ENCODE measurements at places on chromosomes 6 and 20. TPM values are rescaled to one million over a fixed set of nuclear protein-coding genes. Genes with fewer than 3 reads are reported as not detected.

DNA sequence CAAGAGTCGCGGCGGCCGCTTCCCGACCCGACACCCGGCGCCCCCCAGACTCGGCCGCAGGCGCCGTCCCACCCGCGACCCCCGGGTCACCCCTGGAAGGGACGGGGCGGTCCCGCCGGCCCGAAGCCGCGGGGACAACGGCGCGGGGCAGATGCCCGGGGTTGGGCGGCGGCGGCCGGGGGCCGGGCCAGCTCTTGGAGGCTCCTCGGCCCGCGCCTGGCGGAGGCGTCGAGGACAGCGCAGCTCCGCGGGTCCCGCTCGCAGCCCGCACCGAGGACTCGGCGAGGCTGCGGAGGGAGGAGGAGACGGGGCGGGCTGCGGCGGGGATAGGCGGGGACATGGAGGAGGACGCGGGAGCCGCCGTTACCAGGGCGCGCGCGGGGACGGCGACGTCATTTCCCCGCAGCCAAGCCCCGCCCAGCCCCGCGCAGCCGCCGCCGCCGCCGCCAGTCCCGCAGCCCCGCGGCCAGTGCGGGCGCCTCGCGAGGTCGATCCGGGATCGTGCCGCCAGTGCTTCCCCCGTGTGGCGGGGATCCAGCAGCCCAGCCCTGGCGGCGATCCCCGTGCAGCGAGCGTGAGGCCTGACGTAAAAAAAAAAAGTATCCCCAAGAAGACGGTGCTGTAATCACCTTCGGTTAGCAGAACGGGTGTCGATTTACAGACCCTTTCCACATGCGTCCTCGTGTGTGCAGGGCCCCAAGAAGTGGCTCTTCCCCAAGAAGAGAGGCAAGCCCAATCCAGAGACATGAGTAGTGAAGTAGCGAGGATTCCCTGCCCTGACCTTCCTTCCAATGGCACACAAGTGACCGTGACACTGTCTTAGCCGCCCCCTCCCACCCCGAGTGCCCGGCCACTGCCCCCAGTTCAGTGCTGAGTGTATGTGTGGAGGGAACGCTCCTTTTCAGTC is at the start of gene FAM184A:
Gene FAM184A (minus strand): TSS at position 289 of the 907 bp plus-strand sequence. CDS start 365 bp downstream, outside the sequence.
- peak; percentile 42 for DNase-seq

DNA sequence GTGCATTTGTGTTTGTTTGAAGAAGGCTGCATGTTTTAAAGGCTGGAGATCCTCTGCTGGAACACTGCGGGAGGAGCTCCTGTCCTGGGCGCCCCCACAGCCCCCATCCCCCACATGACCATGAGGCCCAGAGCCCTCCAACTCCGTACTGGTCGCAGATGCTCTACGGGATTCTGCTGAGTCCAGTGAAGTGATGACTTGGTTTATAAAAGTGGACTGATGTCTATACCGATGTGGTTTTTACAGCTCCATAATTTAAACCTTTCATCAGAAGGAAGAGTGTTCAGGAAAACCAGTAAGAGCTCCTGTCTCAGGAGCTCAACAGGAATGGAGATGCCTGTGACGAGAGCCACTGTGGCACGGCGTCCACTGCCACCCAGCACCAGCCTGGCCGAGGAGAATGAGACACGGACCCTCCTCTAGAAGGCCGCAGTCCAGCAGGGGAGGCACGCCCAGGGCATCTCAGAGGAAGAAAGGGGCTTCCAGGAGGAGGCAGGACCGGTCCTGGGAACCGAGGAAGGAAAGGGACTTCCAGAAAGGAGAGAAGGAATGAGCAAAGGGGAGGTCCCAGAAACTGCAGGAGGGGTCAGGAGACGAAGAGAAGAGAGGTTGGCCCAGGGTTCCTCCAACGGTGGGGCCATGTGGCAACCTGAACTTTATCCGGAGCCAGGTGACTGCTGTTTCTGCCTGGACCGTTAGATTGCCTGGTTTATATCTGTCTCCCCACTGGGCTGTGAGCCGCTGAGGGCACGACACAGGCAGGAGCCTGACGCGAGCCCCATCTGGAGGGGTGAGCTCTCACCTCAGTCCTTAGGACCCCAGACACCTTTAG is 26.9 kb downstream of the BFSP1 start:
- DNase-seq, result peak; percentile 10

RNF39 gene
- not detected for total RNA-seq

DNA sequence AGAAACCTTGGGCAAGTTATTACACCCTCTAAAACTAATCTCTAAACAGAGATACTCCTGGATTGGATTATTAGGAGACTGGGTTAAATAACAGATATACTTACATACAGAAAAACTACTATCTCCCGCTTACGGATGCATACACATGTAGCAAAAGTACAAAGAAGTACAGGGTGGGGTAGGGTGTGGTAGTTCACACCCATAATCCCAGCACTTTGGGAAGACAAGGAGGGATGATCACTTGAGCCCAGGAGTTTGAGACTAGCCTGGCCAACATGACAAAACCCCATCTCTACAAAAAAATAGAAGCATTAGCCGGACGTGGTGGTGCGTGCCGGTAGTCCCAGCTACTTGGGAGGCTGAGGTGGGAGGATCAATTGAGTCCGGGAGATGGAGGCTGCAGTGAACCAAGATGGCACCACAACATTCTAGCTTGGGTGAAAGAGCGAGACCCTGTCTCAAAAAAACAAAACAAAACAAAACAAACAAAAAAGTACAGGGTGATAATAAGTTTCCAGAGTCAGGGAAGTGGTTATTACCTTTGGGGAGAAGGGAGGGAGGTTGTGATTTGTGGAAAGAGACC is 8.1 kb downstream of the PIM1 start:
- DNase-seq, result no peak

DNA sequence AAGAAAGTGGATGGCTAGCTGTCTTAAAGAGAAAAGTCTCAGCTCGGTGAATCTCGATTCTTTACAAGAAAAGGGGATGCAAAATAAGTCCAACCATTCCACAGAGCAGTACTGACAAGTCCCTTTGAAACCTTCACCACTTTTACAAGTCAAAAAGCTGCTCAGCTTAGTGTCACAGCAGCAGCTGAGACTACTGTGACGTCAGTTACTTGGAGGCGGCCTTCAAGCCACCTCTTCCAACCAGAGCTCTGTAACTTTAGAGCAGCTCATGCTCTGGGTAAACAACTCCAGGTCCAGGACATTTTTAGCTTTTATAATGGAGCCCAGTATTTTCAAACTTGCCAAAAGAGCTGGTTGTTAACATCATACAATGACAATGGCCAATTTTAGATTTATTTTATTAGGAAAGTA is at the start of gene KIAA0408:
Gene KIAA0408 (minus strand): TSS at position 159 of the 411 bp plus-strand sequence. CDS start 5,408 bp downstream, outside the sequence.
- peak; percentile 77 for DNase-seq

DNA sequence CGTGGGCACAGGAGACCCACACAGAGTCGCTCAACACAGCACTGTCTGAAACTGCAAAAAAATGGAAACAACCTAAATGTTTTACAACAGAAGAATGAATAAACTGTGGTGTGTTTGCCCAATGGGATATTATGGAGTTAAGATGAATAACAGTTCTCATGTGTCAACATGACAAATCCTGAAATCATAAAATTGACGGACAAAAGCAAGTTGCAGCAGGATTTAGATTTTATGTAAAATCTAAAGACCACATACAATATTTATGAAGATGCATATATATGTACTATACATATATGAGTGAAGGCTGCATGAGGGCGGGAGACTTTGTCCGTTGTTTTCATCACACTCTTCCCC is 79.7 kb downstream of the GRM4 start:
- no peak for DNase-seq

DNA sequence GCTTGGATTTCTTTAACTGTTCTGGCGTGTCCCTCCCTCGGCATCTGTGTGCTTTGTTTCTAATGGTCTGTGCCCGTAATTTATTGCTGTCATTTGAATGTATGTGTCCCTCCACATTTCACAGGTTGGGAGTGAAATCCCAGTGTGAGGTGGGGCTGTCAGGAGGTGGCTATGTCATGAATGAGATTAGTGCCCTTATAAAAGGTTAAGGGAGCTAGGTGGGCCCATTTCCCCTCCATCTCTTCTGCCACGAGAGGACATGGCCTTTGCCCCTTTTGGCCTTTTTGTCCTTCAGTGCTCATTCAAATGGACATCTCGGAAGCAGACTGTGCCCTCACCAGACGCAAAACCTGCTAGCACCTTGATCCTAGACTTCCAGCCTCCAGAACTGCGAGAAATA is 96.3 kb downstream of the LAMP5 start:
- no peak for DNase-seq

- peak; percentile 55 for DNase-seq
Observed at GRCh38 chr6:5214570-5215052, 46.1 kb downstream of the LYRM4 start.

GRCh38 chr20:33685328-33686099 is 671 bp downstream of the E2F1 start:
- DNase-seq, result no peak

DNA sequence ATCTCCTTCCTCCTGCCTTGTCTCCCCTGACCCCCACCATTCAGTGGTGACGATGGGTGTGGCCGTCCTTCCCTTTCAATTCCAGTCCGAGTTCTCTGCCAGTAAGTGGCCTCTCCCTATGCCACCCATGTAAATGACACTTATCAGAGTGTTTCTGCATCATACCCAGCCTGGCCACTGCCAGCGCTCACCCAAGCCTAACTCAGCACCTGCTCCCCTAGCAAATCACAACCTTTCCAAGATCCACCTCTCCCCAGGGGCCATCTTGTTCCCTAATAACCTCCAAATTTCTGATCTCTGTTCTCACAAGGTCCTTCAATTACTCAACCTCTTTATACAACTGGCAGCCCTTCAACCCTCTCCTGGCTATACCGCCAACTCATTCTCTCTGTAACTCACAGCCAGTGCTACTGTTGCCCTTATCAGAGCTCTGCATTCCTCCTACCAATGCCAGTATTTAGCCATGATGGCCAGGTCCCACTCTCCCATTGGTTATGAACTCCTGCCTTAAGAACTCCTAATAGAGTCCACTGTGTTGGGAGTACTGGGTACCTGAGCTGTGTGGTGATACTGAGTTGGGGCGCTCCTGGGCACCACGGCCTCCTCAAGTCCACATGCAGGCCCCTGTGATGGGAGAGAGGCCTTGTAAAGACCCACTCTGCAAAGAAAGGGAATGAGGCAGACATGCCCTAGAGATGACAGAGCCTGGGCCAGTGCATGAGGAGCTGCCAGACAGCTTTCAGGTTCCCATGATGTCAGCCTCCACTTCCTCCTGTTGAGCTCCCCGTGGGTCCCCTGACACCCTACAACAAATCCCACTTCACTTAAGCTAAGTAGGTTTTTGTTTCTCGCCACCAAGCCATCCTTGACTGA is 187.4 kb upstream of the RREB1 start:
- DNase-seq, result no peak

- peak; percentile 78 for DNase-seq
Observed at GRCh38 chr6:26309731-26310142, 55.3 kb upstream of the BTN3A2 start.

SLC22A2 gene
- total RNA-seq, result not detected

GRM1 gene
- under 0.01 TPM for total RNA-seq

- no peak for DNase-seq
Observed at GRCh38 chr6:132234356-132234755, 166.9 kb downstream of the MOXD1 start.

DNA sequence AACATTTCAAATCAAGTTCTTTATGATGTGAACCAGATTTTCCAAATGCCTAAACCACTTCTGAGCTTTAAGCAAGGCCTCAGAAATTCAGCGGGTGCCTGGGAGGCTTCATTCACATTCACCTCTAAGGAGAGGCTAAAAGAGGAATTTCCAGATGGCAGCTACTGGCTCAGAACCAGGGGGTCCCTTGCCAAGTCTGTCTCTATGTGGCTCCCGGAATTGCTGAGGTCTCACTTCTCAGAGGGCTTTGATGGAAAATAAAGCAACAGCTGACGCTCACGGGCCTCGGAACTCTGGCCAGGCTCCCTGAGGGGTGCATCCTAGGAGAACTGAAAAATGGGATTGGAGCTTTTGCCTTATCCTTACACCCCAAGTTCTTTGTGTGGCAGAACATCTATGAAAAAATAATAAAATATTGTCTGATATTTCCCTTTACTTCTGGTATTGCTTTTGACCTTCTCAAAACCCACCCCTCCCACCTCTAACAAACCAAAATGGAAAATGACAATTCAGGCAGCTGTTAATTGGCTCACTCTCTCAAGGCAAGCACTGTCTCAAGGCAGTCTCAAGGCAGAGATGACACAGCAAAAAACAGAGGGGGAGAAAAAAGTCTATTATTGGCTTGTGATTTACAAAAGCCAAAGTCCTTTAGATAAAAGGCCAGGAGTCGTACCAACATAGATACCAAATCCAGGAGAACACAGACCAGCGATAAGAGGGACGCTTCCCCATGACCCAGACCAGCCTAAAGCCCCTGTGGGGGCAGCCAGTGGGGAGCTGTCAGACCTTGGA is 21.8 kb upstream of the LRRN4 start:
- DNase-seq, result peak; percentile 44

DNA sequence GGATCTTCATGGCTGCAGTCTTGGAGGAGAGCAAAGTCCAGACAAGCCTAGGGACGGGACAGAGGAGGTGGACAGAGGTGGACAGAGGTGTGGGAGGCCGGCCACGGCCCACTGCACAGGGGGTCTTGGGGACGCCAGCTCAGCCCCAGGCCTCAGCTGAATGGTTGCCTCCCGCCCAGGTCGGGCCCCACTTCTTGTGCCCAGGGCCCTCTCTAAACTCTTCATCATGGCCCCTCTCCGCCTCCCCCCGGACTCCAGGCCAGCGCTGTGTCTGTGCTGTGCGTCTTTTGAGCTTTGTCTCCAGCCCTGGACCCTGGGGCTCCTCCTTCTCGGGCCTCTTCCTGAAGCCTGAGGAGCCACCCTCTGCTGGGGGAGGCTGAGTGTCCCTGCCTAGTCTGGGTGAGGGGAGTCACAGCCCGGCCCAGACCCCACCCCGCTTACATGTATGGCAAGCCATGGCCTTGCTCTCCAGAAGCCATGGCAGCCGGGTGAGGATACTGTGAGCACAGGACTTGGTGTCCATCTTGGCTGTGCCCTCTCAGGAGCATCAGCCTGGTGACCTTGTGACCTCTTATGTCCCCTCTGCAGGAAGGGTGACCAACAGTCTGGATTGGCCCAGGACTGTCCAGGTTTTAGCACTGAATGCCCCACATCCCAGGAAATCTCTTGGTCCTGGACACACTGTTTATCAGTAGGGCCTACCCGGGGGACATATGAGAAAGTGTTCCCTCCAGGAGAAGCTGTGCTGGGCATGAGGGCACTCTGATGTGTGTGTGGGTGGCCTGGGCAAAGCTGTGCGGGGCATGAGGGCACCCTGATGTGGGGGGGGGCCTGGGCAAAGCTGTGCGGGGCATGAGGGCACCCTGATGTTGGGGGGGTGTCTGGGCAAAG is 9.4 kb upstream of the NPBWR2 start:
- DNase-seq, result no peak

DNA sequence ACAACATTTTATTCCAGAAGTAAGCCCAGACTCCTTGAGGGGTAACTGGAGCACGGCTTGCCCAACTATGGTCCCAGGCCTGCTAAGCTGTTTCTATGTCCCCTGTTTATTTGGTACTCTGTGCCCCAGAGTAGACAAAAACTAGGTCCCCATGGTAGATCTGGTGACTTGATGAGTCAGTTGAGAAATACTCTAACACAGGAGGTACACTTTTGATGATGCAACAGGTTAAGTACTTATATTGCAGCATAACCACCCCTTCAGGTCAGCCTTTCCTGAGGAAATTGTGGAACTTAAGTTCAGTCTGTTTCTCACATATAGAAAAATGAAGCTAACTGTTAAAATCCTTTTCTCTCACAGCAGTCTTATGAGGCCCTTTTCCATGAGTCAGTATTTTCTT is 19.6 kb downstream of the TTPAL start:
- DNase-seq, result peak; percentile 76
